ENCODE measurements at places on chromosomes 13 and 19.

DNA sequence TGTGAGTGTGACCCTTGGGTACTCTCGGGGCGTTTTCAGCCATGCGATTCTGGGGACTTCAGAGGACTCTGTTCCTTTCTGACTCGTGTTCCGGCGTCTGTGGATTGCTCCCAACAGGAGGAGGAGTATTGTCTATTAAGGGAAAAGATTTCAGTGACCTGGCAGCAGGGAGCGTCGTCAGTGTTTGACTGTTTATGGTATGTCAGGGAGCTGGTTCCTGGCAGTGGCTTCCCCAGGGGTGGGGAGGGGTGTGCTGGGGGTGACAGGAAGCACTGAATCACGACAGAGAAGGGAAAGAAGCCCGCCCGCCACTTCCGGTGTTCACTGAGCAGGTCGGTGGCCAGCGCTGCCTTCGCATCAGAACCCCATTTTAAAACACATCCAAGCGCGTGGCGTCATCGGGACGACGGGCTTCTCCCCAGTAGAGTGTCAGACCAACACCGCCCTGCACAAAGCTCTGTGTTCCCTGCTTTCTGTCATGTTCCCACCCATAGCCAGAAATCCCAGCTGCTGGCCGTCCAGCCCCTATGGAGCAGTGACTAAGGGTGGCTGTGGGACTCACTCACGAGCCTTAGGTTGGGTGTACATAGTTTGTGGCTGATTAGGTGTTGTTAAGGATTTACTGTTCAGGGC is 33.8 kb downstream of the COL4A2 start:
- DNase-seq = no peak

DNA sequence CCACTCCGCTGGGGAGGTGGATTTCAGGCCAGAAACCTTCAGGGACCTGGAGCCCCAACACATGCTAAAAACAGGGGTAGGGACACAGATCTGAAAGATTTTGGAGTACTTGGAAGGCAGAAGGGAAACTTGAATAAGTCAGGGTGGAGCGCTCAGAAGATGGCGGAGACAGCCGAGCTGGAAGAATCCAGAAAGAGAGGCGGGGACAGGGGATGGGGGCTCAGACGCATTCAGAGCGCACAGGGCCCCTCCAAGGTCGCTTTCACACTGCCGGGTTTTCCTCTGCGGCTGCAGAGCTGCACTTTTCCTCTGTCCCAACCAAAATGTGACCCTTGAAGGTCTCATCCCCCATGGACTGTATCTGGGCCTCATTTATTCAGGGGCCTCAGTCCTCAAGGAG is 56.9 kb downstream of the ERICH4 start:
- DNase-seq = no peak

- peak; percentile 44 for DNase-seq
Measured at GRCh38 chr13:98508685-98509084, 68.2 kb downstream of the STK24 start.

DNA sequence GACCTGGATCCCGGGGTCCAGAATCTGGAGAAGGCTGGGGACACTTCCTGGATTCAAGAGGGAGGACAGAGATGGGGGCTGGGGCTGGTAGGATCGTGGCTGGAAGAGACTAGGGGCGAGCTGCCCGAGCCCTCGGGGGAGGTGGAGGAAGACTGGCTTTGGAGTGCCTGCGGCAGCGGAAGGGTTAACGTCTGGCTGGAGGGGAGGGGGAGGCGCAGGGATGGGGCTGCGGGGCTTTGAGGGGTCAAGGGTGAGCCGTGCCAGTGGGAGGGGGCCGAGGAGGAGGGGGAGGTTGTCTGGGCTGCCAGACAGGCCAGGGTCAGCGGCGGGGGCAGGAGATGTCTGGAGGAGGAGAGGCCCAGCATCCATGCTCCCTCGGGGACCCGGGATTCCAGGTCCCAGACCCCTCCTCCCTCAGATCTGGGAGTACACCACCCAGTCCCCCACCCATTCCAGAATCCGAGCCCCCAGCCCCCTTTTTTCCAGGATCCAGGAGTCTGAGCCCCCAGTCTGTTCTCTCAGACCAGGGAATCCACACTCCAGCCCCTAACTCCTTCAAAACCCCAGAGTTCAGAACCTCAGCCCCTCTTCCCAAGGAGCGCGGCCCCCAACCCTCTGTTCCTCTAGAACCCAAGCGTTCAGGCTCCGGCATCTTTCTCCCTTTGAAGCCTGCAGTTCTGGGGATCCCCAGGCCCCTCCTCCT is 3.2 kb upstream of the SPACA6 start:
- no peak for DNase-seq

DNA sequence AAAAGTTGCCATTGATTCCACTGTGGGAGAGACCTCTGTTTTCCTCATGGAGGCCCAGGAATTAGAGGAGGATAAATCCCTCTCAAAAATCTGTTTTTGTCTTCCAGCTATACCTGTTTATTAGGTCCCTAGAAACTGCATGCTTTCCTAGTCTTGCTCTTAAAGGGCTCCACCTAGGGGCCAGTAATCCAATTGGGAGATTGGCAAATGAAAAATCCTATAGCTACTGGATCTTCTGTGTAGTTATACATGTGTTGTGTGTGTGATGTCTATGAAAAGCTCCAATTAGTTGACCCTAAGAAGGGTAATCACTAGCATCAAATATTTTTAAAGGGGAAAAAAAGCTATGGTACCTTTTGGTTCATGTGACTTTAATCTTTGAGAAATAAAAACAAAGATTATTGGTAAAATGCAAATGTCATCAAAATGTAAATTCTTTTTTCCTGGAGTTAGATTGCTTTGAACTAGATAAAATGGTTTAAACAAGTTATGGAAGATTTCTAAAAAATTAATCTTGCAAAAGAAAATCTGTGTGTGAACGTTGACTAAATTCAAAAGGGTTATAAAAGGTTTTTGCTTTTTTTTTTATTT is 63.4 kb upstream of the C1QTNF9B start:
- peak; percentile 18 for DNase-seq

- DNase-seq = no peak
Measured at GRCh38 chr13:106314417-106314816, 221.0 kb downstream of the EFNB2 start.

DNA sequence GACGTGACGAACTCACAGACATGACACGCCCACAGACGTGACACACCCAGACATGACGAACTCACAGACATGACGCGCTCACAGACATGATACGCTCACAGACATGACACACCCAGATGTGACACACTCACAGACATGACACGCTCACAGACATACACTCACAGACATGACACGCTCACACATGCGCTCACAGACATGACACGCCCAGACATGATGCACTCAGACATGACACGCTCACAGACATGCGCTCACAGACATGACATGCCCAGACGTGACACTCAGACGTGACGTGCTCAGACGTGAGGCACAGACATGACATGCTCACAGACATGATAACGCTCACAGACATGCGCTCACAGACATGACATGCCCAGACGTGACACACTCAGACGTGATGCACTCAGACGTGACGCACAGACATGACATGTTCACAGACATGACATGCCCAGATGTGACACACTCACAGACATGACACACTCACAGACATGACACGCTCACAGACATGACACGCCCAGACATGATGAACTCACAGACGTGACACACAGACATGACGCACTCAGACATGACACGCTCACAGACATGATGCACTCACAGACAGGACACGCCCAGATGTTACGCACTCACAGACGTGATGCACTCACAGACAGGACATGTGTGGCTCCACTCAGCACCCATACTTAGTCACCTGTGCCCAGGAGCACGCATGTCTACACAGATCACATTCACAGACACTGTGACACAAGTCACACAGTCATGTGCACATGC is 8.1 kb downstream of the ERFL start:
- no peak for DNase-seq

- DNase-seq = no peak
Measured at GRCh38 chr13:94394723-94395122, 84.8 kb downstream of the DCT start.

DNA sequence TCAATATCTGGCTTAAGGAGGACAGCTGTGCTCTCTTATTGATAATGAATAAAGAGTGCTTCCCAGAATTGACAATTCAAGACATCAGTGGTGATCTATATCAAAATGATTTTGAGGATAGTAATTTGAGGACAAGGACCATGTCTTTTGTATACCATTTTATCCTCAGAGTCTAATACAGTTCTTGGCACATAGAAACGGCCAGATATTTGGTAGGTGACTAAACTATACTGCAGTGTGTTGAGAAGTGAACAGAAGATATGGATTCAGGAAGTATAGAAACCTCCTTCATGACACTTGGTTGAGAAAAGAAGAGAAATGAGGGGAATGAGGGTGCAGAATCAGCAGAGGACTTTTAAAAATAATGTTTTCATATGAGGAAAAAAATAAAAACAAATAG is 16.1 kb upstream of the LMO7 start:
- DNase-seq = no peak

GRCh38 chr19:34096020-34096915 is 76.0 kb upstream of the LSM14A start:
- DNase-seq = peak; percentile 54

GRCh38 chr19:55406826-55407549 is 600 bp downstream of the UBE2S start:
- DNase-seq = peak; percentile 76

DNA sequence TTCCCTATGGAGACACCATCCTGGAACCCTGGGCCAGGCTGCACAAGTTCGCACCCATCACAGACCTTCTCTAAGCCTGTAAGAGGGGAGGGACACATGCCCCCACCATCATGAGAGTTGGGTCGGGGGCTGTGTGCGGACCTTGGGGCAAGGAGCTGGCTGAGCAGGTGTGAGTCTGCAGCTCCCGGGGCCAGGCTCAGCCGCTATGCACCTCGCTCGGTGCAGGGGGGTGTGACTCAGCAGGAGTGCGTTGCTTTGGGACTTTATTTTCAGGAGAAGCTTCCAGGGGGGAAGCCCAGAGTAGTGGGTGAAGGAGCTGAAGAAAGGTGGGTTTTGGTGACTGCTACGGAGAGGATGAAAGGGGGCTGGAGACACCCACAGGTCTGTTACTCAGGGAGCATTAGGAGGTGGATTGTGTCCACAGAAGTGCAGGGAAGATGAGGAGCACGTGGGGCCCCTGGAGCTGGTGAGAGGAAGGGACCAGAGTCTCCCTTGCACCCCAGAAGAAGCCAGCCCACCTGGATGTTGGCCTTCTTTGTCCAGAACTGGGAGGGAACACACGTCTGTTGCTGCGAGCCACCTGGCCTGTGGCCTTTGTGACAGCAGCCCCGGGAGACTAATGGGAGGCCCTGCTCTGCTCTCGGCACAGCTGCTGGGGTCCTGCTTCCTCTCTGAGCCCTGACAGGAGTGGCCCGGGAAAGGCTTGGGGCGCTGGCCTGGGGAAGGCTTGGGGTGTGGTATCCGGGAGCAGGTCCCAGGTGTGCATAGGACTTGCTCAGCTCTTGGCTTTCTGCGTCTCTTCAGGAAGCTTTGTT is 162.6 kb downstream of the TEX29 start:
- no peak for DNase-seq

- no peak for DNase-seq
Measured at GRCh38 chr13:107644136-107644535, 571.2 kb downstream of the LIG4 start.

DNA sequence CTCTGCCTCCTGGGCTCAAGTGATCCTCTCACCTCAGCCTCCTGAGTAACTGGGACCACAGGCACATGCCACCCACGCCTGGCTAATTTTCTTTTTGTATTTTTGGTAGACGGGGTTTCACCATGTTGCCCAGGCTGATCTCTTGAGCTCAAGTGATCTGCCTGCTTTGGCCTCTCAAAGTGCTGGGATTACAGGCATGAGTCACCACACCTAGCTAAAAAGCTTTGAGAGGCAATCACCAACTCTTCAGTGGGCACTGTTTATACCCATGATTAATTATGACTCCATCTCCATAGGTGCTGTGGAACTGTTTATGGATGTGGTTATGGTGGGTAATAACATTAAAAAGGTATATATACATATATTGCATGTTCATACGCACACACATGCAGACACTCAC is 7.5 kb upstream of the RBM26 start:
- no peak for DNase-seq

DNA sequence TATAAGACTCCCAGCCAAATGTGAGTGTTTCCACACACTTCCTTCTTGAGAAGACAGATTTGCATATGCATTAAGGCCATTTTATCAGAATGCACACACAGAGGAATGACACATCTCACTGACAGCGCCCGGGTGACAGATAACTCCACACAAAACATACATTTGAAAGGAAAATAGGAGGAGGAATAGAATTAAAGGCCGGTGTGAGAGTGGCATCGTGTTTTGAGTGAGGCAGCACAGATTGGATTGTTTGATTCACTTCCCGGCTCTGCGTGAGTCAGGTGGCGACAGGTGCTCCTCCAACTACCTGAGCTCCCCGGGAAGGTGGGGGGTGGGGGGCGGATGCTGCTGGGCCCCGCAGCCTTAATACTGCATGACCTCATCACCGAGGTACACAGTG is 429.0 kb downstream of the TSHZ3 start:
- no peak for DNase-seq

DNA sequence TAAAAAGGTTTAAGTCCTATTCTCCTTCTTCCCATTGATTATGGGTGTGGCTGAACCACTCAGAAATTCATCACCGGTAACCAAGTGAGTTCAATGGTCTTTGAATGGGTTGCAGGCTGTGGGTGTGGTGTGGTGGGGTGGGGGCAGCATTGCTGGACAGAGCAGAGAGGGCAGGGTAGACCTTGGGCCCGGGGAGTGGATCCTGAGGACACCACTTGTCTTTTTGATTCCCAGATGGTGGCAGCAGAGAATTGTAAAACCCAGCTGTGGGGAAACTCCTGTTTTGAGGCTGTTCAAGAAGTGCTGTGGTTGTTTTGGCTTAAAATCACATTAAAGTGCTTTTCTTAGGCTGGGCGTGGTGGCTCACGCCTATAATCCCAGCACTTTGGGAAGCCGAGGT is 45.8 kb upstream of the RGCC start:
- peak; percentile 24 for DNase-seq

- DNase-seq = no peak
Measured at GRCh38 chr13:50766013-50766412, 77.5 kb downstream of the DLEU7 start.

DNA sequence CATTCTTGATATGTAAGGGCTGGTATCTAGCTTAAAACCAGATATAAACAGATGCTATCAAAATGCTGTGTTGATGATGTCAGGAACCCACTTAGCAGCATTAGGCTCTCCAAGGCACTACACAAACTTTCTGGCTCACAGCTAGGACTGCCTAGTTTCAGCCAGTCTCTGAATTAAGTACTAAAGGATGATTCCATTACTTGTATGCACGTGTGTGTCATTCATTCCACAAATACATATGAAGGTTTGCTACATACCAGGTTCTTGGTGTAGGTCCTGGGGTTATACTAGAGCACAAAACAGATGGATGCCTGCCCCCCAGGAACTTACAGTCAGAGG is 151.5 kb downstream of the RGCC start:
- no peak for DNase-seq

- DNase-seq = no peak
Measured at GRCh38 chr13:34011552-34012085, 193.7 kb downstream of the RFC3 start.

DNA sequence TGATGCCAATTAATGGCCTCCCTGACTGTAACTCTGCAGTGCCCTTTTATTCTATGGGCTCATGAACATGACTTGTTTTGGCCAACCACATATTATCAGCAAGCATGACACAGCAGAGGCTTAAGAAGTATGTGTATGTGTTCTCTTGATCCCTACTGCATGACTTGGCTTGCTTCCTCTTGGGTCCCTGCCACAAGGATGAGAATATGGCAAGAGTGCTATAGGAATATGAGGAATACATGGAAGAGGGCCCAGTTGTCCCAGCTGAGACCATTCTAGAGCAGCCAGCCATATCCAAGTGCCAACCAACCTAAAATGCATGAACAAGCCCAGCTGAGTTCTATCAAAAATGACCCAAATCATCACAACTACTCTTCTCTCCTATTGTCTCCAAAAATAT is 576.7 kb upstream of the PCDH9 start:
- DNase-seq = peak; percentile 11

GRCh38 chr13:109412283-109412901 is 374.0 kb downstream of the IRS2 start:
- no peak for DNase-seq
